ENCODE measurements at places on chromosomes 5 and 9.

DNA sequence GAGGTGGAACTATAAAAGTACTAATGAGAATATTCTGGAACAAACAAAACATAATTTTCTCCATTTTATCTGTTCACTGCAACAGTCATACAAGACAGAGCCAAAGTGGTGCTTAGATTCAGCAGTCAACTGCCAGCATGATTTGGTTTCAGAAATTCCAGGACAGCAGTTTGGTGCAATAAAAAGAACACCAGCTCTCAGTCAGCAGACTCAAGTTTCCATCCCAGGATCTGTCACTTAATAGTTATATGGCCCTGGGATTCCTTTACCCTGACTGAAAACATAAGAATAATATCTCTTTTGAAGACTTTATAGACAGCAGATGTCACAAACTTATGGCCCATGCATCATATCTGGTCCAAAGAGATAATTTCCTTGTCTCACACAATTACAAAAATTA, 92.8 kb upstream of the RASEF start:
- no peak for DNase-seq

- DNase-seq = no peak
Observed at GRCh38 chr9:128065907-128066712, 1.0 kb downstream of the NAIF1 start.

DNA sequence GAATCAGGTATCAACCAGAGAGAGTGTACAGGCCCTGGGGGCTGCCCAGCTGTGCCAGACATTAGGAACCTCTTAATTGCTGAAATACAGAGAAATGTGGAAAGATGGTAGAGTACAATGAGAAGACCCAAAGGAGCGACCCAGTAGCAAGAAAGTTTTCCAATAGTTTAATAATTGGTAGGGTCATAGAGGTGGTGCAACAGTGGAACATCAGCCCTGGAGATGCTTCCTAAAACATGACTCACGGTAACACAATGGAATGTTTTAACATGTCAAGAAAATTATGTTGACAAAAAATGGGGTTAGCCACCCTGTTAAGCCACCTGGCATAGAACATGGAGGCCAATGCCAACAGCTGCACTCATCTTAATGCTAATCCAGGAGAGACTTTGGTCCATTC, 284.1 kb downstream of the ELAVL2 start:
- DNase-seq = no peak

DNA sequence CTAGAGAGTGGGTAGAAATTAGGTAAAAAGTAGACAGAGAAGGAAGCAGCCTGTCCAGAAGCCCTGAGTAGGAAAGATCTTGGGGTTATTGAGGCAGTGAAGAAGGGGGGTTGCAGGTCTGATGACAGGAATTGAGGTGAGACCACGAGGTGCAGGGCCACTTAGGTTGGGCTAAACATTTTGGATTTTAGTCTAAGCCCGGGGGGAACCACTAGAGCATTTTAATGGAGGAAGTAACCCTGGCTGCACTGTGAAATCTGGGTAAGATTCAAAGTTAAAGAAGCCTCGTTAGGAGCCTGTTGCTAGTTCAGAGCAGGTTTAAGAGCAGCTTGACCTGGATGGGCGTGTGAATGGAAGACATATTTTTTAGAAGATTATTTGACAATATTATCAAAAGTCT, 38.3 kb downstream of the MAP3K1 start:
- DNase-seq = no peak

DNA sequence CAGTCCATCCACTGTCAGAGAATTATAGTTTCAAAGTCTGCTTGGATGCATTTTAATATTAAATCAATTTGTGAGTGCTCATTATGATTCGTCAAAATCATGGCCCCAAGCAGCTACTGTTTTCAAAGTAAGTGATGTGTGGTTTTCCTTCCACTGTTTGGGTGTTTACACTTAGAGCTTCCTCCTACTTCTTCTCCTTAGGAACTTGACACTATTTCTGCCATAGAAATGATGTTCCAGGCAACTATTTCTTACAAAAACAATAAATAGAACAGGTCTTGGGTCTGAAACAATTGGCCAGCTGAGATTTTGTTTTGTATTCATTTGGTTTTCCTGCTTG, 132.8 kb upstream of the RAI14 start:
- DNase-seq = no peak

GRCh38 chr5:155726267-155726666, 600.7 kb upstream of the SGCD start:
- DNase-seq = no peak

- no peak for DNase-seq
Observed at GRCh38 chr5:159833088-159833487, 83.2 kb upstream of the ADRA1B start.

DNA sequence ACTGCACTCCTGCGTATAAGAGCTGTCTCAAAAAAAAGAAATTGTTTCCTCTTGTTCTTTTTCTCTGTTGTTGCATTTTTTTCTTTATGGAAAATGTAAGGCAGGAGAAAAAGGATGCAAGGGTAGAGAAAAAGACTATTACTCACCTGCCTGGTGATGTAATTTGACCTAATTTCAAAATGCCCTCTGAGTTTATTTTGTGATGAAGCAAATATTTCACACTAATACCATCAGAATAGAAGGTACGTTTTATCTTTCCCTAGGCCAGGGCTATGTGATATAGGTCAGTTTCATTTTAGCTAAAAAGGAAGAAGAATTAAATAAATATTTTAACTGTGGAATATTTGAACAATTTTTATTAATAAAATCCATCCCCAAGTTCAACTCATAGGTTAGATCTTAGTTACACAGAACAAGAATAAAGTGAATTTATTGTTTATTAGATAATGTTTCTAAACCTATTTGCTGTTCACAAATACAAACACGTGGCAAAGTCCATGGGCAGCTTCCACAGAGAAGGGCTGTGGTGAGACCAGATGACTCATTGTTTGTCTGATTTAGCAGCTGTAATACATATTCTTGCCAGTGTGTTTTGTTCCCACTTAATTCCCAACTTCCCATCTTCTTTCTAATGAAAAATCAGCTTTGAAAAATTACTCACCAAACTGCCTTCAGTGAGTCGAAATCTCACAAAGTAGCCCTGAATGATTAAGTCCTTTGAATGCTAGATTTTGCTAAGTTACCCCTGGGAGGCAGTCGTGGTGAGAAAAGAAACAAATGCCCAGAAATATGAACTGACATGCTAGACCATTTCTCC, 52.8 kb upstream of the CCDC112 start:
- no peak for DNase-seq

DNA sequence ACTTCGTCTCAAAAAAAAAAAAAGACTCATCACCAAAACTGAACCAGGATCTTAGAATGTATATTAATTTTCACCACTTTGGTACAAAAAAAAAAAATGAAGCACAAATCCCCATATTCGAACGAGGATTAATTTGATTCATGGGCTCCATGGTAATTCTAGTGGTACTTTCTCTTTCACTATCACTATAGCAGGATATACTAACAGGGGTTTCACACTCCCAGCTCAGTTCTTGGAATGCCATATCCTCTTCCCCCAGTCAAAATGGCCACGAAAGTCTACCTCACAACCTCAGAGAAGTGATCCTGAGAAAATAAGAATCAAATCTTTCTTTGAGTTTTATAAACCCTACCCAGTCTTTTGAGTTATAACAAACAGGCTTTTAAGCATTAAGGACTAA, 235.7 kb downstream of the FBXL17 start:
- DNase-seq = no peak

GRCh38 chr5:173457482-173457881, 129.3 kb upstream of the STC2 start:
- no peak for DNase-seq

GRCh38 chr9:36163049-36163785, 6.0 kb upstream of the CCIN start:
- DNase-seq = peak; percentile 72

DNA sequence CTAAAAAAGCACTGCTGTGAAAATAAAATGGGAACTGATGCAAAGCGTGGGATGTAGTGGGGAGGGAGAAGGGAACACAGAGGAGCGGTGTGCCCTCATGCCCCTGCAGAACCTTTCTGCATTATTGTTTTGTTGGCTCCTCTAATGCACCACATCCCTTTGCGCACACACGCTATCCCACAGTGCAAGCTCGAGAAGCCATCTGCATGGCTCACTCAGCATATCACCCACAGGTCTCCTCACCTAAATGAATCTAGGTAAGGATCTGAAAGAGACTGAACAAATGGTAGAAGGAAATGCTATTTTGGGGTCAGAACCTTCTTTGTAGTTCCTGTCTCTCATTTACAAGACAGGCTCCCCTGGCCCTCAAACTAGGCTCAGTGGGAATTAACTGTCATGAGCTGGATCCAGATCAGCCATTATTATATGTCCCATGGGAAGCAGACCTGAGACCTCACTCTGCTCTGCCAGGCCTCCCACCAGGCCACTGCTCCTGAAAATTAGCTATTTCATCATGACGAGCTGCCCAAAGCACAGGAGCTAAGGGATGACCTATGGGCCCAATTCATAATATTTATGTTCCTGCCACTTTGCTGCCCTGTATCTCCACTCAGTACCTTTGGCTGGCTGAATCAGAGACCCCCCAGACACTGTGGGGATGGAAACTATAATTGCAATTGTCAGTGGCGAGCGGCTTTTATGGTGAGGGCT, 169.4 kb downstream of the SPOCK1 start:
- DNase-seq = no peak

- no peak for DNase-seq
Observed at GRCh38 chr9:115673599-115673998, 480.0 kb upstream of the PAPPA start.

GRCh38 chr9:114185570-114186490, 30.5 kb downstream of the COL27A1 start:
- DNase-seq = no peak

- DNase-seq = no peak
Observed at GRCh38 chr5:80399526-80400239, 8.2 kb upstream of the ZFYVE16 start.
